ENCODE measurements at places on chromosomes 2 and 18.

- DNase-seq = no peak
These were observed 762.4 kb downstream of the DSC3 start for GRCh38 chr18:30280186-30280585.

DNA sequence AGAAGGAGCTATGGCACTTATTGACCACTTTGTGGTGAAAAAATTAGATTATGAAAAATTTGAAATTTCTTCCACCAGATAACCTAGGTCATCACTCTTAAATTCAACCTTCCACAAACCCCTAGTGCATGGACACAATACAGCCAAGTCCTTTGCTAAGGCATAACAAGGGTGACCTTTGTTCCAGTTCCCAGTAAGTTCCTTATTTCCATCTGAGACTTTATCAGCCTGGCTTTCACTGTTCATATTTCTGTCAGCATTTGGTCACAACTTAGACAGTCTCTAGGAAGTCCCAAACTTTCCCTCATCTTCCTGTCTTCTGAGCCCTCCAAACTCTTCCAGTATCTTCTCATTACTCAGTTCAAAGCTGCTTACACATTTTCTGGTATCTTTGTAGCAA, 132.5 kb downstream of the TRABD2A start:
- no peak for DNase-seq

DNA sequence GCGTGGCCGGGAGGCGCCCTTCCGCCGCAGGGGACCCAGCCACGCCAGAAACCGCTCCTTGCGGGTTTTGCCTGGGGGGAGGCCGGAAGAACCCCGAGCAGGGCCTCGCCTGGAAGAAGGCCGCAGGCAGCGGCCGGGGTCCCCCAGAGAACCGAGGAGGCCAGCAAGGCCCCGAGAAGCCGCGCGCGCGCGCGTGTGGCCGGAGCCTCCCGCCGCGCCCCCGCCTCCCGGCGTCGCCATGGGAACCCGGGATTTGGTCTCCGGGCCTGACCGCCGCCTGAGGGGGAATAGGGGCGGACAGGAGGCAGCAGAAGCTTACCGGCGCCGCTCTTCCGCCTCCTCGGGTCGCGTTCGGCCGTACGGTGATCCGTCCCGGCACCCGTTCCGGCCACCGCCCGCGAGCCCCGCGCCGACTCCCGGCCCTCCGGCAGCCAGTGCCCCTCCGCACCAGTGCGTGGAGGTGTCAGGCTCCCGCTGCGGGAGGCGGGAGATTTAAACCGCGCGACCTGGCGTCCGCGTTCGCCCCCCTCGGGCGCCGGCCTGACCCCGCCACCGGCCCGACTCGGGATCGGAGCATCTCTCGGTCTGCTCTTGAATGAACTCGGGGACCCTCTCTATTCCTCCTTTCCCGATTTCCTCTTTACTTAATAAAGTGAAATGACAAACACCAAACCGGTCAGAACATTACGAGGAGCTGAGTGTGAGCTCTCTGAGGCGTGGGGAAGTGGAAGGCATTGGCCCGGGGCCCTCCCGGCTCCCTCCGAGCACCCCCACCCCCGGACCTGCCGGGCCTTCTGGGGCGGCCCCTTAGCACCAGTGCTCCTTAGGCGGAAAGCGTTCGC, at the start of gene ICA1L:
Gene ICA1L (minus strand): TSS at position 467 of the 842 bp plus-strand sequence. CDS start 42,757 bp downstream, outside the sequence.
- peak; percentile 73 for DNase-seq

- DNase-seq = no peak
These were observed 21.8 kb upstream of the NT5C1B start for GRCh38 chr2:18611184-18611583.

DNA sequence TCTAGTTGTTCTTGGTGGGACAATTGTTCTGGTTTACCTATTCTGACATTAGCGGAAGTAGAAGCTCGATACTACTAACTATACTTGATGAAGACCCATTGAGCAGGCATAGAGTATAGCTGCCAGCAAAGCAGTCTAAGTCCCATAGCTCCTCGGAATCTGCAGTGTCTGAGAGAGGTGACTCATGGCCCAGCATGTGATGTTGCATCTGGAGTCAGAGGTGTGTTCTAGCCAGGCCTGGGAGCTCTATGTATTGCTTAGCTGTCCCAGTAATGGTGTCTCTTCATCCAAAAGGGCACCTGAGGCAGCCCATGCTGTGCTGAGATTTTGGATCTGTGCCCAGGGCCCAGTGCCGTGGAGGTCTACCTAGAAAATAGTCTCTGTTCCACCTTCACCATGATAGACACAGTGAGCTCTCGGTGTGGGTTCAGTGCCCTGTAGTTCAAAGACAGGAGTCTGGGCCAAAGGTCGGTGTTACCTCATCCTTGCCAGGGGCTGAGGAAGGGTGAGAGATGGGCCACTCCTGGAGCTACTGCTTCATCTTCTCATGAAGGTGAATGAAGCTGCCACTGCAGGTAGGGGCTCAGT, 47.3 kb downstream of the MEX3C start:
- peak; percentile 50 for DNase-seq

DNA sequence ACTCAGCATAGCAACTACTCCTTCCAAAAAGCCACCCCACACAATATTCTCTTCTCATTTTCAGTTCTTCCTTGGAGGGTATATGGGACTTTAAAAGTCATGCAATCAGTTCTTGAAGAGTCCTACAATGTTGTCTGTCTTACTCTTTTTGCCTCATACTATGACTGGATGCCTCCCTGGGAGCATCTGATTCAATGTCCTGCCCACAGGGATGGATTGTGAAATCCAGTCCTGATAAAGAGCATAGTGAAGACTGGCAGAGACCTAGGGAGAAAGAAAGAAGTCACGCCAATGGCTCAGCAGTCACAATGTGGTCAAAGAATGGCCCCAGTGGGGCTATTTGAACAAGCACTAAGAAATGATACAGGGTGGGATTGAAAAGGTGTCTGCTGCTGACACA, 155.1 kb upstream of the SERPINE2 start:
- DNase-seq = no peak

GRCh38 chr18:59646963-59647307, 50.3 kb downstream of the CCBE1 start:
- DNase-seq = no peak

DNA sequence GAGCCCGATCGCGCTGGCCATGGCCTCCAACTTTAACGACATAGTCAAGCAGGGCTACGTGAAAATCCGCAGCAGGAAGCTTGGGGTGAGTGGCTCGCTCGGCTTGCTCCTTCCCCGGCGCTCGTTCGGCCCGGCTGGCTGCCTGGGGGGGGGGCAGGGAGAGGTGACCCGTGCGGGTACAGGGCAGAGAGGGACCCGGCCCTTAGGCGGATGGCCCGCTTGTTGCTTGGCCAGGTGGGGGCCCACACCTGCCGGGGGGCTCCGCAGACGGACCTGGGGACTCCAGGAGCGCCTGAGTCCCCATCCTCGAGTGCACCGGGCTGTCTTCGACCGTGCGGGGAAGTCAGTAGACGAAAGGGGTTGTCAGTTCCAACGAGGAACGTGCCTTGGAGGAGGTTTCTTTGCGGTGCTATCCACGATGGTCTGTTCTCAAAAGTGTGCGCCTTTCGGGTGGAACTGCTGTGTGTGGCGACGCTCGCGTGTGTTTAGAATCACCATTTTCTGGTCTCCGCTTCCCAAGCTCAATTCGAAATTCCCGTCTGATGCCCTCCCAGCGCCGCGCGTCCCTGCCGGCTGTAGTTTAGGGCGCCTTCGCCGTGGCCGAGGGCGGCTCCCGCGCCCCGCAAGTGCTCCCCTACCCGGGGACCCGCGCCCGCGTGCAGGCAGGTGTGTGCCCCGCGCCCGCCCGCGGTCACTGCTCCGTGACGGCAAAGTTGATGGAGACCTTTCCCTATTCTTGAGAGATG, 711 bp downstream of the DOK6 start:
- peak; percentile 1 for DNase-seq

DNA sequence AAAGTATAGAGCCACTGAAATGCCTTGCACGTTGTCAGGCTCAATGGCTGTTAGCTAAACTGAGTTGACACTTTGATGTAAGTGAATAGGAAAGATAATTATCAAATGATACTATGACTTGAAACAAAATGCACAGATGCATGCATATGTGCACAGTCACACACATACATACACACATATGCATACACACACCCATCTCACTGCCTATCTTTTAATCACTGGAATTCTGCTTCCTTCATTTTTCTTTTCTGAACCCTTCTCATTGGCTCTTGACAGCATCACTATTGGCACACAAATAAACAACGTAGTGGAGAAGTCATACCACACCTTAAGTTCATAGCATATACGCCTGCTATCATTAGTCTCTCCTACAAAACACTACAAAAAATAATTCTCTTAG, 154.9 kb upstream of the NCKAP5 start:
- DNase-seq = no peak

- no peak for DNase-seq
These were observed 82.8 kb downstream of the LOXHD1 start for GRCh38 chr18:46574000-46574742.

DNA sequence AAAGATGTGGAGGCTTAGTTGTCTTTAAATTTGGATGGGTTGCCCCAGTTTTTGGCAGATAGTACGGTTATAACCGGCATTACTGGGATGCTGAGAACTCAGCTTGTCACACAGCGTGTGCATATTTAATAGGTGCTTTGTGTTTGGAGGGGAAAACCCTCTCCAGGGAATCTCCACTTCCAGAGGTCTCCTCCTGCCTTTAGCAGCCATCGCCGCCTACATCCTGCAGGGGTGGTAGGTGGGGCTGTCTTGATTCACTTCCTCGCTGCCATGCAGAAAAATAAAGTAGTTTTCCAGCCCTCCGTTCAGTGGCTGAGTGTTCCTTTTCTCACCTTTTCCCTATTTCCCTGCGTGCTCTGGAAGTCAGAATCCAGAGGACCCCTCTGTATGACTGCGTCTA, 76.4 kb downstream of the ITGB1BP1 start:
- no peak for DNase-seq

- DNase-seq = peak; percentile 42
These were observed 140.0 kb upstream of the CYP1B1 start for GRCh38 chr2:38215993-38216392.

GRCh38 chr18:3624935-3625741, 175.2 kb downstream of the TGIF1 start:
- DNase-seq = peak; percentile 96

DNA sequence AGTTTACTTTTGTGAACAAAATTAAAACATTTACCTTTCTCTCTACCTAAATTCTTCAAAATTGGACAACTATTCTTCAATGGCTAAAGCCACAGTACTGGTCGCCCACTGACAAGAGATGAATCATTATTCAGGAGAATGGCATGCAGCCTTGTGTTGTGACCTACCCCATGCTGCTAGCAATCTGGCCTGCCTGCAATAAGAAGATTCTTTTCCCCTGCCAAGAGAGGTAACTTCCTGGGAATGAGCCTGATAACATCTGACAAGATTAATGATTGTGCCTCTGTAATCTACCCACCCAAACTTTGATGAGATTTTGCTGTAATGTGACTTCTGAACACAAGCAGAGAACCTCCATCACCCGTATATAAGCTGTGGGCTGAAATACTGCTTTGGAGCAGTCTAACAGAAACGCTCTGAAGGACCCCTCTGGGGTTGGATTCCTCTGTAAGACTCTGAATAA, 47.0 kb upstream of the ST3GAL5 start:
- DNase-seq = peak; percentile 98

Data from RPMI7951 (cell line).